ENCODE measurements at places on chromosomes 16 and 17. TPM values are rescaled to one million over a fixed set of nuclear protein-coding genes. Genes with fewer than 3 reads are reported as not detected.
A peak's percentile ranks its signal among the peaks of the same experiment; 100 is the strongest.

- no peak for DNase-seq
- no peaks in the 10 kb centered on the region for H3K36me3 ChIP-seq
- no peaks in the 10 kb centered on the region for H3K4me1 ChIP-seq
- no peak overlapping the region for H3K4me3 ChIP-seq
- no peak overlapping the region for H3K27ac ChIP-seq
- H3K27me3 ChIP-seq: no peaks in the 10 kb centered on the region
Observed at GRCh38 chr16:79372503-79373184, 227.9 kb downstream of the MAF start.

KRT20 gene
- total RNA-seq: 6.6 TPM

SLC47A1 gene
- 3.8 TPM for total RNA-seq

DNA sequence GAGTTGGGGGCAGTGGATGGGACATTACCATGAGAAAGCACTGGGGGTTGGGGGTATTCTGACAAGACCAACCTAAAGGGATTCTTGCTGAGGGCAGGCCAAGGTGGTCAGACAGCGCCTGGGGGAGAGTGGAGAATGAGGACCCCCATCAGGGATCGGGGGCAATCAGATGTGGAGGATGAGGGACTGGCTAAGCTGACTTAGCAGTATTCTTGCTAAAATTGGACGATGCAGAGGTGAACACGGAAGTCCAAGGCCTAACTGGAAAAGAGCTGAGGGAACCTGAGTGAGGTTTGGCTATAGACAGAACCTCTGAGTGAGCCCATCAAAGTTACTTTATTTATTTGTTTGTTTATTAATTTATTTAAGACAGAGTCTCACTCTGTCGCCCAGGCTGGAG, 9.2 kb downstream of the QPRT start:
- no peaks in the 10 kb centered on the region for H3K36me3 ChIP-seq
- H3K4me3 ChIP-seq: no peak overlapping the region
- no peak overlapping the region for H3K27ac ChIP-seq
- no peak for DNase-seq
- no peaks in the 10 kb centered on the region for H3K27me3 ChIP-seq

GRCh38 chr17:73686126-73686525, 41.9 kb upstream of the SDK2 start:
- no peaks in the 10 kb centered on the region for H3K27me3 ChIP-seq
- no peak overlapping the region for H3K27ac ChIP-seq
- no peaks in the 10 kb centered on the region for H3K4me1 ChIP-seq
- no peak overlapping the region for H3K4me3 ChIP-seq

DNA sequence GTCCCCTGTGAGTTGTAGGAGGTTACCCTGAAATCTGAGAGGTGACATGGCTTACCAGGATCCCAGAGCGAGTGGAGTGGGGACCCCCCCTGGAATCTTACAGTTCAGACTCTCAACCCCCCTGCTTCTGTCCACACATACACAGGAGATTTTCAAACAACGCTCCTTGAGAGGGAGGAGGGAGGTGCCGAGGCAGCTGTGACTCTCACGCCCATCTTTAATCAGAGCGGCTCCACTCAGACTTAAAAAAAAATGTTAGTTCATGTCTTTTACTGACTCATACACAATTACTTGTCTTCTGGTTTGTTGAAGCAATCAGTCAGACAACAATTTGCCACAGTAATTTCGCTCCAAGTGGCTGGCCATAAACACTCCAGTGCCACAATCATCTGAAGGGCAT, 15.4 kb upstream of the TMEM220 start:
- no peaks in the 10 kb centered on the region for H3K27me3 ChIP-seq
- no peaks in the 10 kb centered on the region for H3K36me3 ChIP-seq
- DNase-seq: no peak
- no peaks in the 10 kb centered on the region for H3K4me1 ChIP-seq

- H3K4me3 ChIP-seq: peak overlapping the region; percentile 11
- no peaks in the 10 kb centered on the region for H3K27me3 ChIP-seq
- DNase-seq: peak; percentile 78
- H3K36me3 ChIP-seq: no peaks in the 10 kb centered on the region
- H3K27ac ChIP-seq: peak overlapping the region; percentile 94
- H3K4me1 ChIP-seq: peaks cover 20% of the 10 kb centered on the region
Observed at GRCh38 chr17:76529224-76530094, 8.1 kb downstream of the CYGB start.

OGFOD1 gene
- total RNA-seq: 25.2 TPM

DNA sequence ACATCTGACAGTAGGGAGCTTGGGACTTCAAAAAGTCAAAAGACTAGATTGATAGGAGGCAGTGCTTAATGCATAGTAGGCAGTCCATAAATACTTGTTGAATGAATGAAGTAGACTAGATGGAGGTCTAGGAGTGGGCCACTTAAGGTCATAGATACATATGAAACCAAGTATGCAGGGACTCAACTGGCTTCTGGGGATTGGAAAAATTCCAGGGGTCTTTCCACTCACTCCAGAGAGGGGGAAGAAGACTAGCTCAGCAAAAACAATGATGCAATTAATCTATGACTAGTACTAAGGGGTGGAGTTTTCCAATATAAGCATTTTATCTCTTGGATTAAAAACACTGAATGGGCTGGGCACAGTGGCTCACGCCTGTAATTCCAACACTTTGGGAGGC, 298.3 kb upstream of the XYLT1 start:
- DNase-seq: no peak
- no peaks in the 10 kb centered on the region for H3K4me1 ChIP-seq
- H3K36me3 ChIP-seq: no peaks in the 10 kb centered on the region
- H3K4me3 ChIP-seq: no peak overlapping the region

DNA sequence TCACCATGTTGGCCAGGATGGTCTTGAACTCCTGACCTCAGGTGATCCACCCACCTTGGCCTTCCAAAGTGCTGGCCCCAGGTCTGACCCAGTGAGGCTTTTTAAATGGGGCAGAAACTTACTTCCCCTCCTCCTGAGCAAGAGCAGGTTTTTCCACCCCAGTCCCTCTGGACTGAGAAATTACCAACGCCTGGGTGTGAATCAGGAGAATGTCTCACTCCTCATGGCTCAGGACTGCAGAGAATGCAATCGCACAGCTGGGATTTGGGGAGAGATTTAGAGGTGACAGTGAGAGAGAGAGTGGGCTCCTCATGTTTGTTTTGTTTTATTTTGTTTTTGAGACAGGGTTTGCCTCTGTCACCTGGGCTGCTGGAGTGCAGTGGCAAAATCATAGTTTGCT, 203.6 kb downstream of the RAB11FIP4 start:
- no peak overlapping the region for H3K4me3 ChIP-seq
- no peak overlapping the region for H3K27ac ChIP-seq
- H3K27me3 ChIP-seq: no peaks in the 10 kb centered on the region
- peaks cover 5% of the 10 kb centered on the region for H3K4me1 ChIP-seq
- DNase-seq: no peak

DNA sequence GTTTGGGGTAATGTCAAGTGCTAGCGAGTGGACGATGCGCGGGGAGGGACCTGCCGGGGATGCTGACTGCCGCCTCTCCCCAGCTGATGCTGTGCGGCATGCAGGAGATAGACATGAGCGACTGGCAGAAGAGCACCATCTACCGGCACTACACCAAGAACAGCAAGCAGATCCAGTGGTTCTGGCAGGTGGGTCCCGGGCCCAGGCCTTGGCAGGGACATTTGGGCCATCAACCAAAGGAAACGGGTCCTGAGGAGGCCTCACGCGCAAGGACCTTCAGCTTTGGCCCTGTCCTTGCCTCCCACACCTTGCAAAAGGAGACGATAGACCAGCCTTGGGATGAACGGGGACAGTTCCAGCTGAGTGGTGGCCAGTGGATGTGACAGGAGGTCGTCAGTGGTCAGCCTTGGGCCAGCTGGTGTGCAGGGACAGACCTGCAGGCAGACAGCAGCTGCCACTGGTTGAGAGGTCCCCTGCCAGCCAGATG, 13.6 kb upstream of the CLEC18A start:
- no peaks in the 10 kb centered on the region for H3K27me3 ChIP-seq
- no peak overlapping the region for H3K4me3 ChIP-seq
- H3K4me1 ChIP-seq: no peaks in the 10 kb centered on the region
- H3K36me3 ChIP-seq: peaks cover 15% of the 10 kb centered on the region
- no peak overlapping the region for H3K27ac ChIP-seq
- no peak for DNase-seq

GRCh38 chr17:39679521-39680192, 8.2 kb downstream of the PGAP3 start:
- no peak overlapping the region for H3K27ac ChIP-seq
- H3K4me3 ChIP-seq: no peak overlapping the region
- no peaks in the 10 kb centered on the region for H3K27me3 ChIP-seq
- H3K36me3 ChIP-seq: no peaks in the 10 kb centered on the region

RAB34 gene
- total RNA-seq: 129 TPM

- H3K27ac ChIP-seq: no peak overlapping the region
- no peaks in the 10 kb centered on the region for H3K4me1 ChIP-seq
- no peaks in the 10 kb centered on the region for H3K36me3 ChIP-seq
- no peaks in the 10 kb centered on the region for H3K27me3 ChIP-seq
- DNase-seq: no peak
- no peak overlapping the region for H3K4me3 ChIP-seq
Observed at GRCh38 chr17:63278728-63279442, 167.2 kb downstream of the CYB561 start.

- H3K4me3 ChIP-seq: peak overlapping the region; percentile 53
- no peaks in the 10 kb centered on the region for H3K36me3 ChIP-seq
- H3K27me3 ChIP-seq: no peaks in the 10 kb centered on the region
- H3K4me1 ChIP-seq: no peaks in the 10 kb centered on the region
- H3K27ac ChIP-seq: peak overlapping the region; percentile 1
Observed at GRCh38 chr17:15340966-15341365, 431 bp downstream of the TEKT3 start.

EPX gene
- total RNA-seq: not detected

DUSP14 gene
- 18.7 TPM for total RNA-seq

HOXB6 gene
- total RNA-seq: 1.0 TPM

DNA sequence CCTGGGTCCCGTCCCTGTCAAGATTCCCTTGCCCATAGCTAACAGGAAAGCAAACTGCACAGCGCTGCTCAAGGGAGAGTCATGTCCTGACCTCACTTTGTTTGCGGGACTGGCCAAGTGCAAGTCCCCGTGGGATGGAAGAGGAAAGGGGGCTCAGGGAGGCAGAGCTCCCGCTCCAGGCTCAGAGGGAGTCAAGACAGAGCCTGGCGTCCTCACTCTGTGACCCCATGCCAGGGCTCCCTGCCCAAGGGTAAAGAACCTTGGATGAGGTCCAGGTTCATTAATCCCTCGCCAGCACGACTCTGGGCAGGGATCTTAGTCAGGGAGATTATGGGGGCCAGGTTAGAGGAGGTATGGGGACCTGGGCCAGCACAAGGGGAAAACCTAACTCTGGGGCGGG, 51.5 kb upstream of the CBX4 start:
- no peak overlapping the region for H3K27ac ChIP-seq
- peaks cover 29% of the 10 kb centered on the region for H3K27me3 ChIP-seq
- H3K36me3 ChIP-seq: no peaks in the 10 kb centered on the region
- peaks cover 7% of the 10 kb centered on the region for H3K4me1 ChIP-seq
- DNase-seq: peak; percentile 5

- no peaks in the 10 kb centered on the region for H3K27me3 ChIP-seq
Observed at GRCh38 chr17:53150101-53150698, 672.5 kb upstream of the KIF2B start.

DNA sequence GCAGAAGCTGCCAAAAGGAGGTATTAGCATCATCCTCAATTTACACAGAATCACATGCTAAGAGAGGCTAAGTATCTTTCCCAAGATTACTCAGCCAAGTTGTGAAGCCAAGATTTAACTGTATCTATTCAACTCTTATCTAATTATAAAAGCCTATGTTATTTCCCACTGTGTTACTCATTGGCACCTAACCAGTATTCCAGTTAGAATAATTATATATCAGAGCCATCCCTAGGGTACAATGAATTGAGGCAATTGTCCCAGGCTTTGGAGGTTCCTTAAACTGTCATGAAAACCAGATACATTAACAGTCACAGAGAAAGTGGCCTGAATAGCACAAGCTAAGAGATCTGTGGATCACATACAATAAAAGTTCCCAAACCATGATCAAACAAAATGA, 10.9 kb upstream of the AMFR start:
- no peak overlapping the region for H3K27ac ChIP-seq
- no peak overlapping the region for H3K4me3 ChIP-seq
- no peak for DNase-seq
- H3K4me1 ChIP-seq: no peaks in the 10 kb centered on the region
- H3K27me3 ChIP-seq: no peaks in the 10 kb centered on the region

DHX38 gene
- total RNA-seq: 50.2 TPM

CDK3 gene
- 9.5 TPM for total RNA-seq

DNA sequence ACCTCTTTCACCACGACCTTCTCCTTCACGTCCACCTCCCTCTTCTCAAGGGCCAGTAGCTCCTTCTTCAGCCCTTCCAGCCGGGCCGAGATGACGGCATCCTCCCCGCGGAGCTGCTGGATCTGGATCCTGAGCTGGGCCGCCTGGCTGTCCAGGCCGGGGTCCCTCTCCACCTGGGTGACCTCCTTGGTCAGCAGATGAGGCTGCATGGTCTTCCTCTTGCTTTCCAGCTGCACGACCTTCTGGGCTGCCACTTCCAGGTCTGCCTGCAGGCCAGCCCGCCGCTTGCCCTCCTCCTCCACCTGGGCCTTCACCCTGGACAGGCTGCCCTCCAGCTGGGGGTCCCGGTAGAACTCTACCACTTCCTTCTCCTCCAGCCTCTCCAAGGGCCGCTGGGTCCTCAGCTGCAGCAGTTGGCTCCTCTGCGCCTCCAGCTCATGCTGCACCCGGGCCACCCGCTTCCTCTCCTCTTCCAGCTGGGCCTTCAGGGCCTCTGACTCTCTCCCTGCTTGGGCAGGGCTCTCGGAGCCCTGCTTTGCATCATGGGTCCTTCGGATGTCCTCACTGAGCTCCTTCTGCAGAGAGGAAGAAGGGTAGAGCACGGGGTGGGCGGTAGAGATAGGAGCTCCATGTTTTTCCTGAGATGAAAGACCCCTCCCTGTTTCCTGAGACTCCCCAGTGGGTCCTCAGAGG, 9.5 kb downstream of the CDK3 start:
- H3K27me3 ChIP-seq: no peaks in the 10 kb centered on the region
- DNase-seq: no peak
- no peak overlapping the region for H3K27ac ChIP-seq
- H3K4me3 ChIP-seq: no peak overlapping the region
- no peaks in the 10 kb centered on the region for H3K4me1 ChIP-seq

NPTX1 gene
- 0.29 TPM for total RNA-seq

ESRP2 gene
- total RNA-seq: 0.80 TPM

PFN1 gene
- total RNA-seq: 379 TPM
